ENCODE measurements at places on chromosomes 16 and 17.

- no peak for DNase-seq
Measured at GRCh38 chr16:11742093-11742535, 543 bp downstream of the TXNDC11 start.

- no peak for DNase-seq
Measured at GRCh38 chr16:84526794-84527531, 22.5 kb upstream of the MEAK7 start.

GRCh38 chr17:56593086-56593645 is 333 bp upstream of the NOG start:
- DNase-seq, result peak; percentile 49

DNA sequence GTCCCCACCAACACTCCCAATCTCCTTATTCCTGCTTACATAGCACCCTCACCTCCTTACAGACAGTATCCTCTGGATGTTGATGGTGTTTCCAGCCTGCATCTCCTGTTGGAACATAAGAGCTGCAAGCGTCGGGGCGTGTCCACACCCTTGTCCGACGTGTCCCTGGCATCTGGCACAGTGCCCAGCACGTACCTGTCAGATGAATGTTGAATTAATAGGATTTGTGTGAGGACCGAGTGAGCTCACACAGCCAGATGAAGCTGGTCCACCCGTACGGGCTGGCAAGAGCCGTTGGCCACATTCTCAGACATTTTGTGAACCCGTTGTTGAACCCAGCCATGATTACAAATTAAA is 12.2 kb upstream of the CBX4 start:
- no peak for DNase-seq

DNA sequence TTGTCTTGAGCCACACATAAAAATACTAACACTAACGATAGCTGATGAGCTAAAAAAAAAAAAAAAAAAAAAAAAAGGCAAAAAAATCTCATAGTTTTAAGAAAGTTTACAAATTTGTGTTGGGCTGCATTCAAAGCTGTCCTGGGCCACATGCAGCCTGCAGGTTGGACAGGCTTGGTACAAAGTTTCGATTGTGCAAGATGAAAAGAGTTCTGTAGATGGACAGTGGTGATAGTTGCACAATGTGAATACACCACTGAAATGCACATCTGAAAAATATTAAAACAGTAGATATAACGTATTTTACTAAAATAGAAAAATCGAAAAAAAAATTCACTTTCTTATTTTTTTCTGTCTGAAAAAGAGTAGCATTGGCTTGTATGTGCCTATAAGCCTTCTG is 42.9 kb downstream of the AMFR start:
- DNase-seq, result no peak

DNA sequence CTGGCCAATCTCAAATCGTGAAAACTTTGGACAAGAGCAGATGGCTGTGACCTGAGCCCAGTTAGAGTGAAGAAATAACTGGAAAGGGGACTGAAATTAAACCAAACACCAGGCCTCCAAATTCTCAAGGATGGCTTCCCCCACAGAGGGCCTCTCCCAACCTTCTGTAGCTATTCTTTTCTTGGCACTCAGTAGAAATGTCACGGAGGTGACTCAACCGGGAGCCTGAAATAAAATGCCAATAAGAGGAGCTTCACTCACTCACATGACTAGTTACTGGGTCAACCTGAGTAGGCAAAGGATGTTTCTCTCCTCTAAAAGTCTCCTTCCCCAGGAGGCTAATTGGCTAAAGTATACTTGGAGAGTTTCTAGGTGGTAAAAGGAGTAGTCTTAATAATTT is 230.7 kb downstream of the MAF start:
- no peak for DNase-seq

- DNase-seq, result no peak
Measured at GRCh38 chr17:40518401-40519088, 17.1 kb upstream of the TNS4 start.

GRCh38 chr17:73798111-73798748 is 154.0 kb upstream of the SDK2 start:
- DNase-seq, result no peak

- DNase-seq, result no peak
Measured at GRCh38 chr17:80091376-80091775, 10.0 kb upstream of the GAA start.

DNA sequence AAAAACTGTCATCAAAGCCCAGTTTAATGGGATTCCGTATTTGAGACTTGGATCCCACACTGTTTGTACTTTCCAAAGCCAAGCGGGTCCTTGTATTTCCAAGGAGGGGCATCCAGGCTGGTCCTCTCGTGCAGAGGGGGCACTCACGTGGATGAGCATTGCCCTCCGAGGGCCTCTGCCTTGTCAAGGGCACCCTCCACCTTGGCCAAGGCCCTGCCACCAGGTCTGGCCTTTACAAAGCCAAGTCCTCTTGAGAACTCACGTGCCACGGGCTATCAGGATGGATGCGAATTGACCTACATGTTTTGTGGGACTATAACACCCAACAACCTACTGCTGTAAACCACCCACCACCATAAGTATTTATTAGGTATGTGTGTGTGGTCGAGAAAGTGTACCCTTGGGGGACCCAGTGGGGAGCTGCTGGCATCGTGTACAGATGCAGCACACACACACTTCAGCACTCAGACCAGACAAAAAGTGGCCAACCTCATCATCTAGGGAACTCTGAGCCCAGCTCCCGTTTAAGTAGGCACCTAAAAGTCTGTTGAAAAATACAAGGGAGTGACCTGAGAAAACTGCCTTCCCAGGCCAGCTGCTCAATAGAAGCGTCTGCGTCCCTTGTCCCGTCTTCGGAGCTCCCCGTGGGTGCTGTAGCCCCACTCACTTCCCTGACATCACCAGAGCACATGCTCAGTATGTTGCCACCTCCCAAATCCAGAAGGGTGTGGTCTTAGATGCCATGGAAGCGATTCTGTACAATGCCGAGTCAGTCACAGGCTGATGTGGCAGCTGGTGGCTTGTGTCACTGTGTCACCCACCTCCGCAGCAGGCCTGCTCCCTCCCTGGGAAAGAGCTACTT is 12.9 kb downstream of the MAP1LC3B start:
- DNase-seq, result no peak

DNA sequence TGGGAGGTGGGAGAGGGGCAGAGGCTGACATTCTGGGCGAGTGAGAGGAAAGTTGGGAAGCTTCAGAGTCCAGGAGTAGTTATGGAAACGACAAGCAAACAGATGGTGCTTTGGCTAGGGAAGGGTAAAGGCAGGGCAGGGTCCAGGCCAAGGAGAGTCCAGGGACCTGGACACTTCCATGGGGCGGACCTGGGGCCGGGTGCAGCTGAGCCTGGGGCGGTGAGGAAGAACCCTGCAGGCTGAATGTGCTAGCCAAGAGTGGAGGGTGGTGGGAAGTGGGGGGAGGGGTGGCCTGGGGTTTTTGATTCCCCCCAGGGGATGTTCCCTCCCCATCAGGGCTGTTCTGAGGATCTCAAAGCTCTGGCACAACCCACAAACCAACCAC is 2.6 kb downstream of the PPP1R9B start:
- DNase-seq, result no peak

- DNase-seq, result no peak
Measured at GRCh38 chr17:72751746-72752145, 340.7 kb downstream of the SLC39A11 start.

GRCh38 chr17:6269478-6269877 is 165.4 kb downstream of the AIPL1 start:
- DNase-seq, result no peak

- no peak for DNase-seq
Measured at GRCh38 chr17:73342541-73343167, 30.9 kb upstream of the CDC42EP4 start.

GRCh38 chr16:69880640-69881133 is 70.4 kb upstream of the CLEC18A start:
- DNase-seq, result no peak

DNA sequence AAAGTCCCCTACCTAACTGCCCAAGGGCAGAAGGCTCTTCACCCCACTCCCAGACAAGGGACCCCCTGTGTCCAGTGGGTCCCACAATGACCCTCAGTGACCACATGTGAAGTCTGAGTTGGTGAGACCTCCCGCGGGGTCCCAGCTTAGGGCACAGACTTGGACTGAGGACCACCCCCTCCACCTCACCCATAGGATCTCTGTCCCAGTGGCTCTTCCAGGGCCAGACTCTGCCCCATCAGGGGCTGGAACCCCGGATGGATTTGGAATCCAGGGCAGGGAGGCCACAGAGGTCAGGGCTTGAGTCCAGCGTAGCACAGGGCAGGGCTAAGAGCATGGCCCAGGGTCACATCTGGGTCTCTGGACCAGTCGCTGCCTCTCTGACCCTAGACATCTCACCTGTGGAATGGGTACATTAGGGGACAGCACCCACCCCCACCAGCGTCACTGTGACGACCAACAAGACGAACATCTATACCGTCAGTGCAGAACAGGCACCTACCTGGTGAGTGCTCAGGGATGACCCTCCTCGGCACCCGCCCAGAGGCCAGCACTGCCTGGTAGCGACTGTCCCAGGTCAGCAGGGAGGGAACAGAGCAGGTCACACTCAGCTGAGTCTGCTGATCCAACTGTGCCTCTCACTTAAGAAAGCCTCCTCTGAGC is 37.7 kb downstream of the TNFRSF13B start:
- DNase-seq, result no peak

- no peak for DNase-seq
Measured at GRCh38 chr17:773467-774312, 8.4 kb downstream of the GLOD4 start.

DNA sequence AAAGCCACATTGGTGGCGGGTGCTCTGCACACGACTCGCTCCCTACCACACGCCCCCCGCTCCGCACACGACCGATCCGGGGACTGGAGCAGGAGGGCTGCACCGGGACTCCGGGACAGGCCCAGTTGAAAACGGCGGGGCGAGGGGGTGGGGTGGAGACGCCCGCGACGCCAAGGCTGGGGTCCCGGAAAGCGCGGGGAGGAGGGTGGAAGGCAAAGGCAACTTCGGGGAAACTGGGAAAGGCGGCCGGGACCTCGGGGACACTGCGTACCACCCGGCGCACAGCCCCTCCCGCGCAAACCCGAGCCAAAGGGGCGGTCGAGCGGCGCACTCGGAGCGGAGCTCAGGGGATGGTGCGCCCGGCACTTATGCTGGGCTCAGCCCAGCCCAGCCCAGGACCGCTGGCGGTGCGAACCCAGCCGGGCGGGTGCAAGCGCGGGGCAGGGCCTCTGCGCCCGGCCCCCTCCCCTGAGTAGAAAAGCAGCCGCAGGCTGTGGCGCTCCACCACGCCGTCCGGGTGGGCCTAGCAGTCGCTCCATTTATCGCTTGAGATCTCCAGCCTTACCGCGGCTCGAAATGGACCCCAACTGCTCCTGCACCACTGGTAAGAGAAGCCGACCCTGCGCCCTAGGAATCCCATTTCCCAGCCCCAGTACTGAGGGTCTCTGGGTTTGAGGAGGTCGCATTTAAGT is at the start of gene MT1M:
MT1M (plus strand) TSS at position 504 of the 692 bp plus-strand sequence; CDS start at position 577, 73 bp downstream.
- no peak for DNase-seq

GRCh38 chr17:79616801-79617200 is 6.0 kb upstream of the RBFOX3 start:
- DNase-seq, result no peak

GRCh38 chr16:69123910-69124309 is 8.5 kb downstream of the CHTF8 start:
- DNase-seq, result peak; percentile 58

DNA sequence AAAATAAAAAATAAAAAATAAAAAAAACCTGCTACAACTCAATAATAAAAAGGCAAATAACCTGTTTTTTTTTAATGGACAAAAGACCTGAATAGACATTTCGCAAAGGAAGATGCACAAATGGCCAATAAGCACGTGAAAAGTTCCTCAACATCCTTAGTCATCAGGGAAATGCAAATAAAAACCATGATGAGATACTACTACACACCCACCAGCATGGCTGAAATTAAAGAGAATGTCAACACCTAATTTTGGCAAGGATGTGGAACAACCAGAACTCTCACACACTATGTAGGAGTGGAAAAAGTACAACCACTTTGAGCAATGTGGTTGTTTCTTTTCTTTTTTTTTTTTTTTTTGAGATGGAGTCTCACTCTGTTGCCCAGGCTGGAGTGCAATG is 24.6 kb downstream of the COG7 start:
- no peak for DNase-seq

- DNase-seq, result no peak
Measured at GRCh38 chr17:37065486-37066321, 117.0 kb downstream of the AATF start.

DNA sequence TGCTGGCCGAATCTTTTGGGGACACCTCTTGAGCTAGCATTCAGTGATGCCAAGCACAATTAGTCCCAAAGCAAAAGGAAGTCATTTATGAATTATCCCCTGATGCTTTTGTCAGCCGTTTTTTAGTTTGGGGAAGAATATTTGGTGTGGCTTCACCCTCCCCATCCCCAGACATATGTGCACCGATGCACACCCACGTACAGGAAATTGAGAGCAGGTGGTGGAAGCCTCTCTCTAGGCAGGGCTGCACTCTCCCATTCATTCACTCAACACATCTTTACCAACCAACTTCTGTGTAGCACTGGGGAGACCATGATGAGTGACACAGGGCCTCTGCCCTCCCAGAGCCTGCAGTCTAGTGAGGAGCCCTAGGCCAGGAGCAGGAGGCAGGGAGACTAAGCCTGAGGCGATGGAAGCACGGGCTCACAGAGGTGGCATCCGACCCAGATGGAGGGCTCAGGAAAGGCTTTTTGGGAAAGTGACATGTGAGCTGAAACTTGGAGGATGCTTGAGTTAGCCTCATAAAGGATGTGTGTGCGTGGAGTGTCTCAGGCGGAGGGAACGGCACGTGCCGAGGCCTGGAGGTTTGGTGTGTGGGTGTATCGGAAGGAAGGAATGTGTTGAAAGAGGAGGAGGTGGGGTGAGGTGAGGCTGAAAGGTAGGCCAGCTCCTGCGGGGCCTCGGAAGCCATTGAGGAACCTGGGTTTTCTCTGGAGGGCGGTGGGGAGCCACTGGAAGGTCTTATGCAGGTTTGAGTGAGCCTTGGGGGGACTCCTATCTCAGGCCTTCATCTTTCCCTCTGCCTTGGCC is 43.8 kb downstream of the PSME3IP1 start:
- no peak for DNase-seq
